Activated CD4-positive, alpha-beta T cell treated with anti-CD3 and anti-CD28 coated beads, Interleukin-10, Interleukin-2, amounts not matched to agents 100 ng/mL and 50 ng/mL, durations not matched to agents 16 hours and 8 hours (primary cell): ENCODE measurements at places on chromosomes 16 and 17.
A peak's percentile ranks its signal among the peaks of the same experiment; 100 is the strongest.

DNA sequence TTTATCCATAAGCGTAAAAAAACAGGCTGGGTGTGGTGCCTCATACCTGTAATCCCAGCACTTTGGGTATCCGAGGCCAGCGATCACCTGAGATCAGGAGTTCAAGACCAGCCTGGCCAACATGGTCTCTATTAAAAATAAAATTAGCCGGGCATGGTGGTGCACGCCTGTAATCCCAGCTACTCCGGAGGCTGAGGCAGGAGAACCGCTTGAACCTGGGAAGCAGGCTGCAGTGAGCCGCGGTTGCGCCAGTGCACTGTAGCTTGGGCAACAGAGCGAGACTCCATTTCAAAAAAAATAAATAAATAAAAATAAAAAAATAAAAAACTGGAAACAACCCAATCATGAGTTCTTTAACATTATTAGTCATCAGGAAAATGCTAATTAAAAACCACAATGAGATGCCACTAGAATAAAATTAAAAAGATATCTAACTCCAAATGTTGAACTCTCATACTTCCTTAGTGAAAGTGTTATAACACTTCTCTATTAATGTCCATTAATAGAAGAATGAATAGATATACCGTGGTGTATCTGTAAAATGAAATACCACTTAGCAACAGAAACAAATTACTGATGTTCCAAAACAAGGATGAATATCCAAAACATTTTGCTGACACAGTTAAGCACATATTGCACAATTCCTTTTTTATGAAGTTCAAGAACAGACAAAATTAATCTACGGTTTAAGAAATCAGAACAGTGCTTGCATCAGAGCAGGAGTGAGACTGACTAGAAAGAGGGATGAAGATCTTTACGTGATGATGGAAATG, 13.1 kb downstream of the MPHOSPH6 start:
- no peak for DNase-seq

DNA sequence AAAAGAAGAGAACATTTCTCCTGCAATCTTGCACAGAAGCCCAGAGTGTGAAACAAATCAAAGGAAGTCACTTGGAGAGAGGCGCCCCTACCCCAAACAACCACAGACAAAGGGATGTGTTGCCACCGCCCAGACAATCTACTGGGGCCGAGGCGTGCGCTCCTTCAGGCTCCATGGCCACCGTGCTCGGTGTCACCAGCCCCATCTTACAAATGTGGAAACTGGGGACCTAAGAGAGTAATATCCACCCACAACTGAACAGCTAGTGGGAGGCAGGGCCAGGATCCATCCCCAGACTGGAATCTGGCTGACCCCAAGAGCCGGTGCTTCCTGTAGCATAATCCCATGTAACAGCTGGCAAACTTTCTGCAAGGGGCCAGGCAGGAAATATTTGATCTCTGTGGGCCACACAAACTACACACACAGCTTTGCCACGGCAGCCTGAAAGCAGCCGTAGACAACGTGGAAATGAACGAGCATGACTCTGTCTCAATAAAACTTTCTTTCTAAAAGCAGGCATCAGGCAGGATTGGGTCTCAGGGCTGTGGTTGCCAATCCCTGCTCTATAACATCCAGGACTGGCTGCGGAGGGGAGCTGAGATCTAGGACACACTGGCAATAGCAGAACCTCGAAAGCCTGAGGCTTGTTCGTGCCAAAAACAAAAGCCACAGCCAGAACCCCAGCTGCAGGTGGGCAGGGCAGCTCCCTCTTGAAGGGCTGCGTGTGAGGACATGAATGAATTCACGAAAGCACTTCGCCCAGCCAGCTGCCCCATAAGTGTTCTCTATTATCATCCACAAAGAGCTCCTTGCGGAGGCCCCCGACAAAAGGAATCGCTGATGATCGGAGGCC, 26.6 kb upstream of the GINS2 start:
- no peak for DNase-seq

- no peak for DNase-seq
These were observed 1.2 kb downstream of the MAF start for GRCh38 chr16:79599256-79599836.

- DNase-seq, result no peak
These were observed 123.7 kb downstream of the STX8 start for GRCh38 chr17:9451934-9452333.

- no peak for DNase-seq
These were observed 28.4 kb upstream of the WFIKKN2 start for GRCh38 chr17:50807009-50807408.

GRCh38 chr16:56488035-56488434, 31.8 kb downstream of the BBS2 start:
- no peak for DNase-seq

- DNase-seq, result no peak
These were observed 6.8 kb downstream of the PCTP start for GRCh38 chr17:55757659-55758058.

DNA sequence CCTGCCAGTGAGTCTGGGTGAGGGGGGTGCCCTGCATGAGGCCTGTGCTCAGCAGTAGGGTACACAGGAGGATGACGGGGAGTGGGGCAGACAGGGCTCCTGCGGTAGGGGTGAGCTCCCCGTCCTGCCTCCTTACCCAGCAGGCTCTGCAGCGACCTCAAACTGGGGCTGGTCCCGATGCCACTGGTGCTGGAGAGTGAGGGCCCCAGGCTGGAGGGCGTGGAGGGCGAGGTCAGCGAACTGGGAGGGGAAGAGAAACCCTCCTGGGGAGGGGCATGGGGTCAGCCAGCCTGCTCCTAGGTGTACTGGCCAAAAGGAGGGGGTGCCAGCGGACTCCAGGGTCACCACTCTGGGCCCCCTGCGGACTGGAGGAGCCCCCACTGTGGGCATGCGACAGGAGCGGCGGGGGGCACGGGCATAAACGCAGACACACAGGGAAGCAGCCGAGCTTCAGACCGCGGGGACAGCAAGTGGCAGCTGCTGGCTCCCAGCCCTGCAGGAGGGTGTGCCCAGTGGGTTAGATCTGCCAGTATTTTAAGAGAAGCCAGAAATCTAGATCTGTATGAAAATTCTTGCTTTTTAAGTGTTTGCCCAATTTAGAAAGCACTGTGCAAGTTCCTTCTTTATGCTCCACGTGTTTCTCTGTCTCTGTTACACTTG, 9.0 kb upstream of the VASN start:
- no peak for DNase-seq

DNA sequence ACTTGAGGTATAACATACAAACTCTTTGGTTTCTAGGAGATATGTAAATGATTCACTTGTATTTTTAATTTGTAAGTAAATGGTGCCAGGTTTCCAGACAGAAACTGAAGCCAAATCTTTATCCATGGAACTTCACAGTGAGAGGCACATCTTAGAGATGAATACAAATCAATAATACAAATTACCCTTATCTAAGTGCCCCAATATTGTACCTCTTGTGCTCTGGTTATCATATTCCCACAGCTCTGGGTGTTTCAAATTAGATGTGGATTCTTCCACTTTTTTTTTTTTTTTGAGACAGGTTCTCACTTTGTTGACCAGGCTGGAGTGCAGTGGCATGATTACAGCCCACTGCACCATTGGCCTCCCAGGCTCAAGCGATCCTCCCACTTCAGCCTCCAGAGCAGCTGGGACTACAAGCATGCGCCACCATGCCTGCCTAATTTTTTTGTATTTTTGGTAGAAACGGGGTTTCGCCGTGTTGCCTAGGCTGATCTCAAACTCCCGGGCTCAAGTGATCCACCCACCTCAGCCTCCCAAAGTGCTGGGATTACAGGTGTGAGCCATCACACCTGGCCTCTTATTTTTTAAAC, 38.0 kb upstream of the DHX40 start:
- DNase-seq, result no peak

DNA sequence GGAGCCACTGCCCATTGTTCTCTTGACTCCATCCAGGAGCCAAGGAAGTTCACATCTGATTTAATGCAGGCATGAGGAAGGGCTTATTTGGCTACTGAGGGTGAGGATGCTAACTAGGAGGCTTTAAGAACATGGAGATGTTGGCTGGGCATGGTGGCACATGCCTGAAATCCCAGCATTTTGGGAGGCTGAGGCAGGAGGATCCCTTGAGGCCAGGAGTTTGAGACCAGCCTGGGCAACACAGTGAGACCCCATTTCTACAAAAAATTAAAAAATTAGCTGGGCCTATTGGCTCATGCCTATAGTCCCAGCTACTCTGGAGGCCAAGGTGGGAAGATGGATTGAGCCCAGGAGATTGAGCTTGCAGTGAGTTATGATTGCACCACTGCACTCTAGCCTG, 116.5 kb downstream of the RAP1GAP2 start:
- no peak for DNase-seq

DNA sequence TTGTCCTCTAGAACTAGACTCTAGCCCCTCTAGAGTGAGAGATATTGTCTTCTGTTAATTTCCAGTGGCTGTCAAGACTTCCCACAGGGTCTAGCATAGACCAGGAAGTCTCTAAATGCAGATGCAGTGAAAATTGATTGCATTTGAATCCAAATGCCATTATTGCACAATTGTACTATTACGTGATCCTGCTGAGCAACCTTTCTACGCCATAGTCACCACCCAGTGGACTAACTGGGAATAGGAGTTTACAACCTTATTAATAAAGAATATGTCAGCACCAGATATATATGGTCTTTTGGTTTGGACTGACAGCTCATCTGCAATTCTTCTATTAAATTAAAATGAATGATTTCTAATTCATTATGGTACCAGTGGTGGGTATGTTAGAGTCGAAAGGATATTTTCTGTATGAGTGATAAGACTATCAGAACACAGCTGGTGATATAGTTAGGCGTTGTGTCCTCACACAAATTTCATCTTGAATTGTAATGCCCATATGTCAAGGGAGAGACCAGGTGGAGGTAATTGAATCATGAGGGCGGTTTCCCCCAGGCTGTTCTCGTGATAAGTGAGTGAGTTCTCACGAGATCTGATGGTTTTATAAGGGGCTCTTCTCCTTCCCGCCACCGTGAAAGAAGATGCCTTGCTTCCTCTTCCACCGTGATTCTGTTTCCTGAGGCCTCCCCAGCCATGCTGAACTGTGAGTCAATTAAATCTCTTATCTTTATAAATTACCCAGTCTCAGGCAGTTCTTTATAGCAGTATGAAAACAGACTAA, 138.9 kb upstream of the CA10 start:
- DNase-seq, result no peak

GRCh38 chr16:31200821-31201568, 1.6 kb downstream of the PYCARD start:
- DNase-seq, result peak; percentile 63

DNA sequence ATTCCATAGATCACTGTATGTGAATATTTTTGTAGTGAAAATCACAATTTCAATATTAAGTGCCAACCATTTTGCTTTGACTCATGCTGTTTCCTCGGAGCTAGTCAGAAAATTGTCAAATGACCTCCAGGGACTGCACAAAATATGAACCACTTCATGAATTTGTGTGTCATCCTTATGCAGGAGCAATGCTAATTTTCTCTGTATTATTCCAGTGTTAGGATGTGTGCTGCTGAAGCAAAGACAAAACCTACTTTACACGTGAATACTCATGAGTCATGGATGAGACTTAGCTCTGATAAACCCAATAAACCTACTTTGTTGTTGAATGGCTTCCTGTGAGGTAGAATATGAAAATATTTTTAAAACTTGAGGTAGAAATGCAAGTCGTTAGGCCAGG, 65.2 kb downstream of the SHCBP1 start:
- no peak for DNase-seq

DNA sequence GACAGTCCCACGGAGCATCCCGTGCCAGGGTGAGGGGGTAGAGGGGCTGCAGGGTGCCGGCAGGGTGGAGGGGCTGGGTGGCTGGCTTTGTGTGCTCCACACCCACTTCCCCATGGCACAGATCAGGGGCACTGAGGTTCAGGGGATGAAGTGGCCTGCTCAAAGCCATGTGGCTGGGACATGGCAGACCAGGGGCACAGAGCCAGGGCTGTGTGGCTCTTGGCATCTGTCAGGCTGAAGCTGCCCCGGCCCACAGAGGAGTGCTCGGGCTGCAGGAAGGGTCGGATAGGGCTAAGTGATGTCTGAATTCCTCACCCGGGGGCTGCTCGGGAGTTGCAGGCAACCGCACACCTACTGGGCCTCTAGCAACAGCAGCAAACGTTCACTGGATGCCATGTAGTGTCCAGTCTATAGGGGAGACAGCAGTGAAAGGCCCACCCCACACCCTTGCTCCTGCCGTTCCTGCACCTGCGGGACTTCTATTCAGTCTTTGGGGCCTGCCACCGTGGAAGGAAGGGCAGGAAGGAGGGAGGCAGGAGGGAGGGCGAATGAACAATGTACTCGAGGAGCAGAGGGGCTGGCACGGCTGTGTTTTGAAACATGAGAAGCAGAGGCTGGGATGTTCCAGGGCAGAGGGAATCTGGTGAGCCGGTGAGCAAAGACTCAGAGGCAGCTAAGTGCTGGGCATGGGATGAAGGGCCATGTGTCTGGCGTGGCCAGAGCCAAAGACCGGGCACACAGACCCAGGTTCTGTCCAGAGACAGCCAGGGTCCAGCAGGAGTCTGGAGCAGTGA, 15.1 kb downstream of the SLC5A10 start:
- no peak for DNase-seq

GRCh38 chr17:76989519-76989918, 121.3 kb downstream of the MGAT5B start:
- DNase-seq, result no peak

GRCh38 chr17:32689348-32689747, 187.6 kb downstream of the MYO1D start:
- DNase-seq, result no peak
